ENCODE measurements at places on chromosomes 5 and 9.

DNA sequence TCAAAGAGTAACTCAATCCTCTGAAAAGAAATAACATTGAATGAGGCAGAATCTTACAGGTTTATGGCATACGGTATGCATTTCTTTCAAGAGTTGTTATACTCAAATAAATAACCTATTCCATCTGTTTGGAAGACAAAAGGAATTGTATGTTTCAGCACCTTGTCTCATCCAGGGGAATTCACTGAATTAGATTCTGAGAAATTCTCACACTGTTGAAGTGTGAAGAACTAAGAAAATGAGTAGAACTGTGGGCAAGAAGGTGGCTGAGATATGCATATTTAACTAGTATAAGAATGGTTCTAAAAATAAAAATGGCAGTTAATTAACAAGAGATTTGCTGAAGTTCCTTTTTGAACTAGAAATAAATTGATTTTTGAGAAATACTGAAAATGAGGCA lies 279.3 kb upstream of the DAP start:
- DNase-seq = no peak

DNA sequence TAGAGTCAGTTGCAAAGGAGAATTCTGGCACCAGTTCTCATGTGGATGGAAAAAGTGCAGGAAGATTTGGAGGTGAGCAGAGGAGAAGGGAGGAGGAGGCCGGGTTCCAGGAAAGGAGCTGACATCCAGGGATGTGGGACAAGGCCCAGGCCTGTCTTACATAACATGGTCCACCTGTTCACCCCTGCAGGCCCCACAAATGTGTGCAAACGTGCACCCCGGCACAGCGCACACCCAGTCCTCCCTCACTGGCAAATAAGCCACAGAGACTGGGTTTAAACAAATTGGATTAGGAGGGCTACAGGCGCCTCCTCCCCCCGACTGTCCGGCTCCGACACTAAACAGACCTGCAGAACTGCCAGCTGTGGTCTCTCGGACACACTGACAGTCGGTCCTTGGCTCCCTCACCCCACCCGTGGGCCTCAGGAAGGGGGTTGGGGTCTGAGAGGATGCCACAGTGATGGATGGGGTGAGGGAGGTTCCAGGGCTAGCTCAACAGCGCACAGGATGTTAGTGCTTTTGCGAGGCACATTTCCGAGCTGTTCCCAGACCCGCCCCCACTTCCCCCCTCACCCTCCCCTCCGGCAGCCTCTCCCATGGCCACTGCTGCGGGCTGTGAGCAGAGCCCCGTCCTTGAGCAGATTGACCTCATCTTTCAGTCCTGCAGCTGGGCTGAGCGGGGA lies 43.4 kb upstream of the IL17B start:
- peak; percentile 26 for DNase-seq

- DNase-seq = no peak
Observed at GRCh38 chr5:137666461-137666850, 69.4 kb downstream of the KLHL3 start.

- peak; percentile 87 for DNase-seq
Observed at GRCh38 chr9:96449845-96450612, at the start of gene HABP4. Gene HABP4, plus strand, starts transcription at chr9:96450169. Its CDS starts 111 bp downstream, at chr9:96450280.

- no peak for DNase-seq
Observed at GRCh38 chr9:33049680-33050361, 24.7 kb downstream of the DNAJA1 start.

DNA sequence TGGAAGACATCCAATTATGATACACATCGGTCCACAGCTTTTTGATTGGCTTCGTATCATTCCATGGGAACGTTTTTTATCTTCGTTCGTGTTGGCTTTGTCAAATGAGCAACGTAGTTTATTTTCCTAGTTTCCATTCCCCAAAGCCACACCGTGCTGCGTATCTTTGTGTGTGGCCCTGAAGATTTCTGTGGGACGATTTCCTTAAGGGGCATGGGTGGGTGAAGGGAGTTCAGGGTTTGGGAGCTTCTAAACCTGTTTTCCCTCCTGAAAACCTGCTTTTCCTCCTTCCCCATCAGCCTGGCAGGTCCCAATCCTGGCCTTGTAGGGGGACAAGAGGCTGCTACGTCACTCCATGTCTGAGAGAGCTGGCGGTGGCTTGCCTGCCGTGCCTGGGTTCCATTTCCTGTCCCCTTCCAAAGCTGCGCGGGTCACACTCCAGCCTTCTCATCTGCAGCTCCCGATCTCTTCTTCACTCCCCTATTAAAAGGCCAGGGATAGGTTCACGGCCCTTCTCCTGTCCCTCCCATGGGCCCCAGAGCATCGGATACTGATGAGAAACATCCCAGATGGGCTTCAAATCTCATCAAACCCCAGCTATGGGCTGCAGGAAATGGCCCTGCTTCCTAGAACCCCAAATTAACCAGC lies 23.5 kb upstream of the ASS1 start:
- no peak for DNase-seq

Measured in NCI-H524 treated with DMSO at 0.1 percent for 48 hours (cell line).